ENCODE measurements at places on chromosomes 1 and 21.

DNA sequence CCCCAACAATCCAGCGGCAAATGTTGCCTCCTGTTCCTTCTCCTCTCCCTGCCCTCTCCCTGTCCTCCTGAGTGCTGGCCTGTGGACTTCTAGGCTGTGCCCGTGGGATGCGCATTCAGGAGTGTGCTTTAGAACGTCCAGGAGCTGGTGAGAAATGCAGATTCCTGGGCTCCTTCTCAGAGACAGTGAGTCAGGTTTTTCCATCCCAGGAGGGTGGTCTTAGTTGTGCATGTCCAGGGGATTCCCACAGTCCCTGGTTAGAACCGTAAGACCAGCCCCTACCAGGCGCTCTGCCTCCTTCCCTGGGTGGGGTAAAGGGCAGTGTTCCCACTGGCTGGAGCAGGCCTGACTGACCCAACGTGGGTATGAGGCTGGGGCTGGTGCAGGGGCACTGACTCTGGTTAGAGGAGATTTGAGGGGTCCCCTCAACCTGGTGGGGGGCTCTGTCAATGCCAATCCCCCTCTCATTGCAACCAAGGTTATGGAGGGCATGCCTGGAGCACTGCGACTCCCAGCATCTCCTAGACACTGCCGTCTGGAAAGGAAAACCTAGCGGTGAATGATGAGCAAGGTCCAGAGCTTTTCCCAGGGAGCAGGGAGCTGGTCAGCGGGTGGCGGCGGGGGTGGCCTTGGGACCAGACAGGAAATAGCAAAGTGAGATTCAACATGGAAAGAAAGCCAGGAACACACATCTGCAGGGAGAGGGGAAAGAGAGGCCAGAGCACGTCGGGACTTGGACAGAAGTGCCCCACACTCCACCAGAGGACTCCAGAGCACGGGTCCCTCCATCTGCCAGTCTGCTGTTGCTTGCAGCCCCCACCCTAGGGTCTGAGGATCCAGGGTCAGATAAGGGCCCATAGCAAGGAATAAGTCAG, 38.5 kb downstream of the HSPG2 start:
- no peak for DNase-seq

GRCh38 chr1:205518661-205519540, 14.4 kb downstream of the CDK18 start:
- DNase-seq: no peak

DNA sequence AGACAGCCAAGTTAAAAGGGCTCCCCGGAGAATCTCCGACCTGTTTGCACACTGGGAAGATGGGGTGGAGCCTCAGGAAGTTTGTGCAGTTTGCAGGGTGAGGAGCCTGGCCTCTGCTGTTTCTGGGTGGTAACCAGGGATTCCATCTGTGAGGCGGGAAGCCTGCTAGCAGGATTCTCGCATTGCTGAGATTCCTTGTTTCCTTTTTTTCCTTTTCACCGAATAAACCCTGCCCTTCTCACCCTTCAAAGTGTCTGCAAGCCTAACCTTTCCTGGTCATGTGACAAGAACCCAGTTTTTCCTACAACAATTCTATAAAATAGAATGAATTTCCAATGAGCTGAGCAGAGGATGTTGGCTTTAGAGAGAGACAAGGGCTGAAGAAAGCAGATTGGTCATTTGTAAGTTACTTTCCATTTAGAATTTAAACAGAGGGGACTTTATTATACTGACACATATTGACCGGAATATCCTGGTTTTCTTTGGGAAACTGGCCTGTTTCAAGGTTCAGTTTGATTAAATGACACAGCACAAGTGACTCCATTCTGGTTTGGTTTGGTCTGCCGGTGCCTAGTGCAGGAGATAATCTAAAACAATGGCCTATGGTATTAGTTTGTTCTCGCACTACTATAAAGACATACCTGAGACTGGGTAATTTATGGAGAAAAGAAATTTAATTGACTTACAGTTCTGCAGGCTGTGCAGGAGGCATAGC, 48.7 kb upstream of the DNAH14 start:
- DNase-seq: no peak

DNA sequence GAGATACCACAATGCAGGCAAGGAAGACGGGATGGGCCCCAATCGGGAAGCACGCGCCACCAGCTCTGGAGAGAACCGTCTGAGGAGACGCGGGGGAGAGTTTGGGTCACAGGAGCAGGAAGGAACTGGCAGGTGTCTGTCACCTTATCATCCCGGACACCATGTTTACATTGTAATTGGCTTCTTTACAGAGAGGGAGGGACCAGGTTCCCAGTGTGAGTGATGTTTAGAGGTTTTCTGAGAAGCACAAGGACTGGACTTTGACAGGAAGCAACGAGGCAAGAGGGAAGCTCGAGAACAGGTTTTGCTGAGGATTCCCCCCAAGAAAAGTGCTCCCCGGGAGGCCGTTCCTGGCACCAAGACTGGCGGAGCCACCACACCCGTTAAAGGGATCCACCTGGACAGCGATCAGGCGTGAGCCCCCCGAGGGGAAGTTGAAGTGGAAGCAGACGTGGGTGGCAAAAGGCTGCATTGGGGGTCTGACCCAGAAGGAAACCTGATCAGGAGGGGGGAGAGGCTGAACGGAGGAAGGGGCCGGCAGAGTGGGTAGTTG, 957 bp downstream of the EPS15 start:
- DNase-seq: peak; percentile 75

- DNase-seq: peak; percentile 29
Measured at GRCh38 chr1:90925928-90926869, 95.6 kb downstream of the ZNF644 start.

- no peak for DNase-seq
Measured at GRCh38 chr1:216576234-216576937, 146.8 kb downstream of the ESRRG start.

DNA sequence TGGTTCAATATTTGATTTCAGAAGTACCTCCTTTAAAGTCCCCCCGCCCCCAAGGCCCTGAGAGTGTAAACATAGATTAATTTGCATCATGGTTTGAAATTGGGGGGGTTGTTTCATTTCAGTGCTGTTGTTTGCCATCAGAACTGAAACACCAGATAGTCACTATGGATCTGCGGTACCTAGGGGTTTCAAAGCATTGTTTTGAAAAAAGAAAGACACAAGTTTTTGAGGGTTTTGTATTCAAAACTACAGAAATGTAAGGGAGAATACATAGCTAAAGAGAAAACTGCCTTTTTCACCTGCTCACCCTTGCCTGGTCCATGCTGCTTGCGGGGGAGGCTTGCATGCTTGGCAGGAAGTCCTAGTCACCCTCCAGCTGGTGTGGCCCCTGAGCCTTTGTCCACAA, 59.3 kb downstream of the ACP6 start:
- DNase-seq: no peak

GRCh38 chr1:157542676-157543075, 9.6 kb downstream of the FCRL5 start:
- no peak for DNase-seq

DNA sequence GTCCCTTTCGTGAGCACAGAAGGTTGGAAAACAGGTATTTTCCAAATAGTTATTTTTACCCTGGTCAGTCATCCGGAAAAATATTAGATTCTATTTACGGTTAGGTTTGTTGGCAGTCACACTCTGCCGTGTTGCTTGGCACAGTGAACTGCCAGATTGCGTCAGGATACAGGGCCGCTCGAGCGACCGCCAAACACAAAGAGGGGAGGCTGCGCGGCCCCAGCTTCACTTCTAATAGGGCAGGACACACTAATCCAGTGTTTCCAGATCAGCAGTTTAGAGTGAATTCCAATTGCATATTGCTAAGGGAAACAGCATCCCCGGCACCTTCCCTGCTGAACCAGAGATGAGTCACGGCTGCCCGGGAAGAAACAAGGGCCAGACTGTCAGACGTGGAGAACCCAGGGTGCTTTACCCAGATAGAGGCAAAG, 22.9 kb downstream of the UMODL1 start:
- peak; percentile 87 for DNase-seq

- no peak for DNase-seq
Measured at GRCh38 chr21:44272284-44272858, 10.7 kb upstream of the DNMT3L start.

- DNase-seq: no peak
Measured at GRCh38 chr1:166464333-166464732, 297.5 kb upstream of the FAM78B start.

DNA sequence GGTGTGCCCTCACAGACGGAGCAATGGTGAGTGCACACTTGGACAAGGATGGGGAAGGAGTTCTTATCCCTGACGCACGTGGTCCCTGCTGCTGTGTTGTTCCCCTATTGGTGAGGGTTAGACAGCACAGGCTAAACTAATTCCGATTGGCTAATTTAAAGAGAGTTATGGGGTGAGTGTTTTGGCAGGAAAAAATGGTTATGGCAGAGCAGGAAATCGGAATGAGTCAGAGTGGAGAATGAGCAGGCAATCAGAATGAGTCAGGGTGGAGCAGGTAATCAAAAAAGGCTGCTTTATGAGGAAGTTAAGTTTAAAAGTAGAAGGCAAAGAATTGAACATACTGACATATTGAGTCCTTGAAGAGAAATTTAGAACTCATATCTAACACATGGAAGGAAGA, 100.5 kb downstream of the NGF start:
- no peak for DNase-seq

DNA sequence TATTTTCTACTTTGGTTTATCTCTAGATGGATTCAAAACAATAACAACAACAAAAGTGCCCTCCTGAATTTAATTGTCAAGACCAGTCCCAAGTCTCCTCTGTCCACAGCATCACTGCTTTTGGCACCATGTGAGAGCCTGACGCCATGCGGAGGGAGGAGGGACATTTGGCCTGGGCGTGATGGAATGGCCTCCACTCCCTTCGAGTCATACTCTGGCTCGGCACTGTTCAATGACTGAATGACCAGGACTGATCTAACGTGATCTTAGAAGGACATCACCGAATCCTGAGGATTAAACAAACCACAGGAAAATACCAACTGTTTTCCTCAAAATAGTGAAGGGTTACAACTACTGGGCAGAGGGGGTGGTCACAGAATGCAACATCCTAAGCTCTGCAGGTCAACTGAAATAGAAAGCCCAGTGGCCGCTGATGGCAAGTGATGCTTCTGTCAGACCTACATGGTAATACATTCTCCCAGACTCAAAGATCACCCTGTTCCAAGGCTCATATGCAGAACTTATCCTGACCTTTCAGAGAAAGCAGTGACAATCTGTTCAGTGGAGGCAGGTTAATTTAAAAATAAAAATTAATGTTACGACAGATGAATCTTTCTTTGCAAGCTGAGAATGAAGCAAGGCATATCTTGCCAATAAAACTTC, 19.1 kb downstream of the SRSF4 start:
- no peak for DNase-seq

- no peak for DNase-seq
Measured at GRCh38 chr1:227487606-227488005, 75.8 kb upstream of the ZNF678 start.

GRCh38 chr1:61087571-61087970, 5.2 kb downstream of the NFIA start:
- DNase-seq: no peak

Data from adipocyte (in vitro differentiated cells).